ENCODE measurements at places on chromosomes 13 and 19.
A peak's percentile ranks its signal among the peaks of the same experiment; 100 is the strongest.

DNA sequence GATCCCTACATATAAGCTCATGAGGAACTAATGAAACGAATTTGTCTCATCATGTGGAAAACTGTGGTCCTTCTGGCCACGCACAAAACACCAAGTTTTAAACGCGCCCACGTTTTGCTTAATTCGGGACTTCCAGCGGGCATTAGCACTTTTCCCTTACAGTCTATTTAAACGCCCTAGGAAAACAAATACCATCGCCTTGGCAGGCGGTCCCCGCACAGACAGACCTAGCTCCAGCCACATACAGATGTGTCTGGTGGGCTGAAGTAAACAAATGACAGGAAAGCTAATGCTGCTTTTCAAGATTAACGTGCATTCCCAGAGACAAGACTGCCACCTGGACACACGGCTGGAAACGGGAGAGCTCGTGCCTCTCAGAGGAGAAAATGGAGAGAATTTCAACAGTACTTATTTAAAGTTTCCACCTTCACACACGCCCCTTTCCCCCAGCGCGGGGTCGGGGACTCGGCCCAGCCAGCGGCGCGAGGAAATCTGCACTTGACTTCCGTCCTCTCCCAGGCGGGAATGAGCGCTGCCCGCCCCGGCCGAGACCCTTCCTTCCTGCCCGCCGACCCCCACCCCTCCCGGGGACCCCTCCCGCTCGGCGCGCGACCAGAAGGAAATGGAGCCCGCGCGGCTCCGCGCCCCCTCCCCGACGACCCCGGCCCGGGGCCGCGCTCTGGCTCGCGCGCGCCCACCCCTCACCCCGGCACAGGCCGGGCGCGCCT is 931 bp downstream of the USP12 start:
- no peak for DNase-seq

GRCh38 chr13:71448080-71448630 is 418.8 kb downstream of the DACH1 start:
- DNase-seq: no peak

DNA sequence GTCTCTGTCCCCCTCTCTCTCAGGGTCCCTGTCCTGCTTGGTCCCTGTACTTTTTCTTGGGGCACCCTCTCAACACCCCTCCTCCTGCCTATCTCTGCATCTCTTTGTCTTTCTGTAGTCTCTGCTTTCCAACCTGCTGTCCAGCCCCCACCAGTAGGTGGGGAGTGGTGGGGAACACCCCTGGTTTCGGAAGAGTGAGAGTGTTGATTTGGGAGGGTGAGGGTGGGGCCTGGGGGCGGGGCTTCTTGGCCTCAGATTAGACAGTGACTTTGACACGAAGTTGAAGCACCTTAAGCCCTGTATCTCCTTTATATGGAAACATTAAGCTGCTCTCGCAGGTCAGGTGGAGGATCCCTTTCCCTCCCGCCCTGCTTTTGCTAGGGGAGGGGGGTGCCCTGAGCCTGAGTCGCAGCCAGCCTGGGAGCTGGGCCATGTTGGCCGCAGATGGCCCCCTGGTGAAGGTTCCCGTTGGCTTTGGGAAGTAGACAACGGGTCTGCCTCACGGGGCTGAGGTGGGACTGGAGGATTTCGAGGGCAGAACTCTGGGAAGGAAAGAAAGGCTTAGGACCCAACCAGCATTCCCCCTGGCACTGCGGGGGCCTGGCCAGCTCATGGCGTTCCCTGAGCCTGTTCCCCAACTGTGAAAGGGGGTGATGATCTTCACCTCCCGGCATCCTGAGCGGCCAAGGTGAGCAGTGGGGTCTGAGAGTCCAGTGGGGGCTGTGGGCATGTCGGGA is at the start of gene KCNJ14:
KCNJ14 (plus strand) TSS at position 404 of the 737 bp plus-strand sequence. CDS start 6,151 bp downstream, outside the sequence.
- DNase-seq: no peak

GRCh38 chr19:1942078-1942933 is 1.3 kb downstream of the CSNK1G2 start:
- DNase-seq: peak; percentile 79

GRCh38 chr19:7658219-7658686 is 10.6 kb upstream of the RETN start:
- DNase-seq: peak; percentile 82

- DNase-seq: no peak
Observed at GRCh38 chr13:27592865-27593264, 27.5 kb downstream of the LNX2 start.

GRCh38 chr13:101639711-101640110 is 187.2 kb downstream of the ITGBL1 start:
- no peak for DNase-seq

DNA sequence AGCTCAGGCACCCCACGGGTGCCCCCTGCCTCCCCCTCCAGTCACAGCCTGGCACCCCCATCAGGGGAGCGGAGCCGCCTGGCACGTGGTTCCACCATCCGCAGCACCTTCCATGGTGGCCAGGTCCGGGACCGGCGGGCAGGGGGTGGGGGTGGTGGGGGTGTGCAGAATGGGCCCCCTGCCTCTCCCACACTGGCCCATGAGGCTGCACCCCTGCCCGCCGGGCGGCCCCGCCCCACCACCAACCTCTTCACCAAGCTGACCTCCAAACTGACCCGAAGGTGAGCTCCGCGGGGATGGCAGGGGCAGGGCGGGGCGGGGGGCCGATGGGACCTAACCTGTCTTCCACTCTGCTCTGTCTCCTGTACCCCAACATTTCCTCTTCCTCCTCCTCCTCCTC is 25.0 kb downstream of the CKM start:
- DNase-seq: no peak

DNA sequence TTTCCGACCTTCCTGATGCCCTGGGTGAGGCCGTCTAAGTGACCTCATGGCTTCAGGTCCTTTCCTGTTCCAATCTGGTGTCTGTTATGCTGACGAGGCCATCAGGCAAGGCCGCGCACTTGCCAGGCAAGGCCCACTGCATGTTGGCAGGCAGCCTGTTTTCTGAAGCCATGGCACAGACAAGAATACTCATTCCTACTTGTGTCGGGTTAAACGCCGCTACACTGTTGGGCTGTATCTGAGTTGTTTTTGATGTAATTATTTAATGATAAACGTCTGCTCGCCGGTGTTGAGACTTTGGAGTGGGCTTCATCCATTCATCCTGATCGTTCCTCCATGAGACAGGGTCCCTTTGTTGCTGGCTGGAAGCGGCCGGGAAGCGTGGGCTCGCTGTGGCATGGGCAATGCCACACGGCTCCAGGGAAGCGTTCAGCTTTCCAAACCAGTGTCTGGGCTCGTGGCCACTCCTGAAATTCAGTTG is 92.1 kb downstream of the ATP11A start:
- no peak for DNase-seq

DNA sequence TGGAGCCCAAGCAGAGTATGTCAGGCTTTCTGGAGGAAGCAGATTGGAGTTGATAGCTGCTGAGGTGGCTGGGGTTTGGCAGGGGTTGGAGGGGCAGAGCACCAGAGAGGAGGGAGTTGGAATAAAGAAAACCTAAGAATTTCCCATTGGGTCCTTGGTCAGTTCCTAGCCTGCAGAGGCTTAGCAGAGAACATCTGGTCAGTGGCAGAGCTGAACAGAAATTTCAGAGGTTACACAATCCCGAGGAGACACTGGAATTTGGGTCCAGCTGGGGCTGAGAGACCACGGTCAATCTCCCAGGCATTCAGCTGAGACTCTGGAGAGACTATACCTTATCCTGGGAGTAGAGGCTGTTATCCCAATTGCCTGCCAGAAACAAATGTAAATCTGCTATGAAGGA is 84.4 kb downstream of the DPY19L3 start:
- DNase-seq: no peak

DNA sequence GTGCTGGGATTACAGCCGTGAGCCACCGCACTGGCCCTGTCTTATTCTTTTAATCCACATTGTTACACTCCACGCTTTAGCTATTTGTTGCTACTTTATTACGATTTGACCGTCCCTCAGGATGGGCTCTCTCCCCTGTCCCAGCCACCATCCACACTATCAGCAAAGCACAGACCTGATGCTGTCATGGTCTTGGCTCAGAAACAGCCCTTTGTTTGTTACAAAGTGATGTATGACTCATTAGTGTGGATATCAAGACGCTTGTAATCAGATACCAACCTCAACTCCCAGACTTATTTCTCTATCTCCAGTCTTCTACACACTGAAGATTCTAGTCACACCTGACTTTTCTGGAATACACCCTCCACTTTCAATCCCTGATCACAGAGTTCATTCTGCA is 84.6 kb upstream of the FREM2 start:
- DNase-seq: no peak

- no peak for DNase-seq
Observed at GRCh38 chr13:30097701-30098100, 209.7 kb downstream of the KATNAL1 start.

DNA sequence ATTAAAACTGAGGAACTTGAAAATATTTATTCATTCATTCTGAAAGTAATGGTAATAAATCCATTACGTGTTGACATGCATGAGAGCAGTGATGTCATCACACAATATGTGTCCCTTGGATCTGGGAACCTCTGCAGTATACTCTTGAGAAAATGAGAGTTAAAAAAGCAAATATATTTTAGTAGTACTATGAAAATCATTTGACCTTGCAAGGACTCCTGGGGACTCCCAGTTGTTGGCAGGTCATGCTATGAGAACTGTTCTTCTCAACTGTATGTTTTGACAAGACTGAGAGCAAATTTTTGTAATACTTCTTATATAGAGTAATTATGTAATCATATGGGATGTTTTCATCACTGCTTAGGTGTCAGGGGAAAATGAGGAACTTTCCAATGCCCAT is 249.4 kb downstream of the PCCA start:
- no peak for DNase-seq

GRCh38 chr13:88068316-88068715 is 397.1 kb downstream of the SLITRK5 start:
- DNase-seq: no peak

DNA sequence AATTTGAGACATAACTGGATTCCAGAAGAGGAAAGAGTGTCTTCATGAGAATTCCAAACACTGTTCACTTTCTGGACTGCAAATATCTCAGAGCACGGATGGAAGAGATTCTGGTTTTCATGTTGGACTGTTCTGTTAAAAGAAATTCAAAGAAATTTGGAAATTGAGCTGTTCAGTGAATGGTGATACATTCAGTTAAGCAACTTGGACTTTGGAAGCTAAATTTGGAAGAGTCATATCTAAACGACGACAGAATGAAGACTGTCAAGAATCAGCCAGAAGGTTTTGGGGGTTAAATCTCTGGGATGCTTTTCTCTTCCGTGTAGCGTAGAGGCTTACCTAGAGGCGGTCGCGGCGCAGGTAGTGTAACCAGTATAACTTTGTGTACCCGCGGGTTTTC is 25.6 kb downstream of the SAFB start:
- DNase-seq: no peak

DNA sequence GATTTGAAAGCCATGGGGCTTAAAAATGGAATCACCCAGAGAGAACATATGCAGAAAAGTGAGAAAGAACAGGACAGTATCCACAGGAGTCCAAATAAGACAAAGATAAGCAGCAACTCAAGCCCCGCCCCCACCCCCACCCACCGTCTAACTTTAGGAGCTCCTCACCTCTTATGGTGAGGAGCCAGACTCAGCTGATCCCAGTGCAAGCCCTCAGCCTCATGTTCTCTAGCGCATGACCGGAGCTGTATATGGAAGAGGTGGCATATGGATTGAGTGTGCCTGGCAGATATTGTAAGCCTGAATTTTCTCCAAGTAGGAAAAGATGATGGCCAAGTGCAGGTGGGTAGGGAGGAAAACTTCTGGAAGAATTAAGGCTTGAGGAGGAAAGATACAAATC is 36.4 kb upstream of the DCT start:
- DNase-seq: no peak

DNA sequence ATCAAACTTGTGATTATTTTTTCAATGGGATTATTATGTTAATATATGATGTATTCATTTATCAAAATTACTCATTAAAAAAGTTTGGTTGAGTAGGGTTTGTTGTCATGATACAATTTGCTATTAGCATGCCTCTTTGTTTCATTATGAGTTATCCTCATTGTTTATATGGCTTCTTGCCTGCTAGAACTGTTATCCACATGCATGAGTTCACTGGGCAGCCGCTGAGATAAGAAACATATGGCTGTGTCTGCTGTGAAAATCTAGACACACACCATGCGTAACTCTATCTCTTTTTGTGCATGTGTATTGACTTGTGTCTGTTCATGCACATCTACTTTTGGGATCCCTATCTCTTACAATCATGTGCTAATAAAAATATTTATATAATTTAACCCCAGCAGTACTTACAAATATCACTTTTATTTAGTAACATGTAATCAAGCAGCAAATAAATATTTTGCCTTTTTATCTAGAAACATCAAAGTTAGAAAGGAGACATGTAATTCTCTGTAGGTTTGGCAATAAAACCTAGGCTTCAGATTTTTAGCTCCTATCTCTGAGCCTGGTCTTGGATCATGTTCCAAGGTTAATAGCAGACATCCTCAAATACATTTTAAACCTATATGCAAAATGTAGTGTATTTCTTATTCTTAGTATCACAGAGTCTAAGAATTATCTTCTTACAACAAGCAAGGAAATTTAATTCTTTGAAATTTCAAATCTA is 11.2 kb upstream of the KLF12 start:
- no peak for DNase-seq

DNA sequence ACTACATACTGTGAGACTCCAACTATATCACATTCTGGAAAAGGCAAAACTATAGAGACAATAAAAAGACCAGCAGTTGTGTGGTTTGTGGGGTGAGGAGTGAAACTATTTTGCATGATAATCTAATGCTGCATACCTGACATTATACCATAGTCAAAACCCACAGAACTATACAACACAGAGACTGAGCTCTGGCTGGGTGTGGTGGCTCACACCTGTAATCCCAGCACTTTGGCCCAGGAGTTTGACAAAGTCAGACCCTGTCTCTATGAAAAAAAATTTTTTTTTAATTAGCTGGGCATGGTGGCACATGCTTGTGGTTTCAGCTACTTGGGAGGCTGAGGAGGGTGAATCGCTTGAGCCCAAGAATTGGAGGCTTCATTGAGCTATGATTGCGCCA is 11.9 kb downstream of the ZNF541 start:
- no peak for DNase-seq

- DNase-seq: no peak
Observed at GRCh38 chr13:95642028-95642621, 2.4 kb downstream of the DZIP1 start.

GRCh38 chr13:37345869-37346268 is 240.4 kb upstream of the CSNK1A1L start:
- DNase-seq: no peak

- no peak for DNase-seq
Observed at GRCh38 chr19:4220188-4220587, 9.1 kb upstream of the EBI3 start.

DNA sequence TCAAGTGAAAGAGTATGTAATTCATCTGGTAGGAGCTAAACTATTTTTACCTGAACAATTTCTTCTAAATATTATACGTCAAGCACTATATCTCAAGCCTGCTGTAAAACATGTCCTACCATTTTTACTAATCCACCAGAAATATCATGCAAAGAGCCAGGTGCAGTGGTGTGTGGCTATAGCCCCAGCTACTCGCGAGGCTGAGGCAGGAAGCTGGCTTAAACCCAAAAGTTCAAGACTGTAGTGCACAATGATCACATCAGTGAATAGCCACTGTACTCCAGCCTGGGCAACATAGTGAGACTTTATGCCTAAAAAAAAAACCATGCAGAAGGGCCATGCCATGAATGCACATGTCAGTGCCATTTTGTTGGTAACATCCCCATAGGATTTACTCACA is 20.7 kb upstream of the CLN5 start:
- no peak for DNase-seq
